ENCODE measurements at places on chromosomes 1 and 21. TPM values are rescaled to one million over a fixed set of nuclear protein-coding genes. Genes with fewer than 3 reads are reported as not detected.

The BSND gene
- total RNA-seq = not detected

The OR2M3 gene
- not detected for total RNA-seq

The RNPEP gene
- 77.3 TPM for total RNA-seq

The TRAF3IP3 gene
- total RNA-seq = not detected

The CDK11B gene
- total RNA-seq = 11.3 TPM

The TPTE gene
- not detected for total RNA-seq

The C1QA gene
- not detected for total RNA-seq

The AQP10 gene
- total RNA-seq = not detected

The RGS7 gene
- total RNA-seq = under 0.01 TPM

The CELA3A gene
- not detected for total RNA-seq

The HTR1D gene
- not detected for total RNA-seq

The IVL gene
- total RNA-seq = not detected

The XCL2 gene
- total RNA-seq = not detected
